ENCODE measurements at places on chromosomes 3 and 15.

DNA sequence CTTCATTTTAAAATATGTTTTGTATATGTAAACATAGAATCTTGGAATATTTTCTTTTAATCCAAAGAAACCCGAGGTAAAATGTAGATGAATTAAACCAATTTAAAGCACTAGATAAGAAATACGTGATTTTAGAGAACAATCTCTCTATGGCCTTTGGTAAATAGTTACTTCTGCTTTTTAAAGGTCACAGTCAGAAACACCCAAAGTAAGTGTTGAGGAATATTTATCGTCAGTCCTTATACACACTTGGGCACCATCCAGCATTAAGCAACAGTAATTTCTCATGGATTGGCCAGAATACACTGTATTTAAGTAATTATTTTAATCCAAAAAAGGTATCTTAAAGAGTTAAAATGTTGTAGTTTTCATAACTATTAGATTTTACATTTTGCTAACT, 713.2 kb downstream of the NLGN1 start:
- no peak for DNase-seq

DNA sequence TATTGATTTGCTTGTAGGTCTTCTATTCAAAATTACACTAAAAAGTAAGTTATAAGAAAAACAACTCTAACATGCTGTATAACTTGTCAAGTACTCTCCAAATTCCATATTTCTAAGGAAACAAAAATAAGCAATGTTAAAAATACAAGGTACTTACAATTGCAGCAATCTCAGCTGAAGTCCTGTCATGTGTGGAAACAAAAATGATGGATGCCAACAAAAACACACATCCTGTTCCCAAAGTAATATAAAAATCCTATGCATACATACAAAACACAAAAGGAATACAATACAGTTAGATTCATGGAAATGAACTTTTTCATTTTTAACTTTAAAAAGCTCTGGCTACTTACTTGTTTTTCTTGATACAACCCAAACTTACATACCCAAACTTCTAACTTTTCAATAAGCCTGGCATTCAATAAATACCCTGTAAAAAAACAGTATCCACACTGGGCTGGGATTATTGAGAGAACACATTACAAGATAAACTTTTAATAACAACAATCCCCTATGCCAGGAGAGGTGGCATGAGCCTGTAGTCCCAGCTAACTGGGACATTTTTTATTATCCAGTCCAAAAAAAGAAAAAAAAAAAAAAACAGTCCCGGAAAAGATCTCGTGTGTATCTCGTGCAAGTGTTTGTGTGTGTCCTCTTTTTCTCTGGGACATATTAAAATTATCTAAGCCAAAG, 14.7 kb downstream of the CMTM6 start:
- DNase-seq = no peak

DNA sequence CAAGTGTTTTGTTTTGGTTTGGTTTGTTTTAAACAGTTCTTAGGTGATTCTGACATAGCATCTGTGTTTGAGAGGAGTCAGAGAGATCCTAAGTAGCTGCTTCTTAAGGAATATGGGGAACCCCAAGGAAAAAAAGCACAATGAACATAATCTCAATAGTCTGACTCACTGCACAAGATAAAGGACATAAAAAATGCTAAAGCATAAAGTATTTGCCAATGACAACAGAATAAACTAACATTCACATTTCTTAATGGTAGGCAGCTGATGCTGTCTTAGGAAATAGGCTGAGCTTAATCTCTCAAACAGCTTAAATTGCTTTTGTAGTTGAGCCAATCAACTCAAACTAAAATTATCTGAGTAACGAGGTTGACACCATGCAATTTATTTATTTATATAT, 2.9 kb downstream of the NCEH1 start:
- DNase-seq = no peak

GRCh38 chr3:113498221-113499005, 16.5 kb downstream of the SPICE1 start:
- no peak for DNase-seq

DNA sequence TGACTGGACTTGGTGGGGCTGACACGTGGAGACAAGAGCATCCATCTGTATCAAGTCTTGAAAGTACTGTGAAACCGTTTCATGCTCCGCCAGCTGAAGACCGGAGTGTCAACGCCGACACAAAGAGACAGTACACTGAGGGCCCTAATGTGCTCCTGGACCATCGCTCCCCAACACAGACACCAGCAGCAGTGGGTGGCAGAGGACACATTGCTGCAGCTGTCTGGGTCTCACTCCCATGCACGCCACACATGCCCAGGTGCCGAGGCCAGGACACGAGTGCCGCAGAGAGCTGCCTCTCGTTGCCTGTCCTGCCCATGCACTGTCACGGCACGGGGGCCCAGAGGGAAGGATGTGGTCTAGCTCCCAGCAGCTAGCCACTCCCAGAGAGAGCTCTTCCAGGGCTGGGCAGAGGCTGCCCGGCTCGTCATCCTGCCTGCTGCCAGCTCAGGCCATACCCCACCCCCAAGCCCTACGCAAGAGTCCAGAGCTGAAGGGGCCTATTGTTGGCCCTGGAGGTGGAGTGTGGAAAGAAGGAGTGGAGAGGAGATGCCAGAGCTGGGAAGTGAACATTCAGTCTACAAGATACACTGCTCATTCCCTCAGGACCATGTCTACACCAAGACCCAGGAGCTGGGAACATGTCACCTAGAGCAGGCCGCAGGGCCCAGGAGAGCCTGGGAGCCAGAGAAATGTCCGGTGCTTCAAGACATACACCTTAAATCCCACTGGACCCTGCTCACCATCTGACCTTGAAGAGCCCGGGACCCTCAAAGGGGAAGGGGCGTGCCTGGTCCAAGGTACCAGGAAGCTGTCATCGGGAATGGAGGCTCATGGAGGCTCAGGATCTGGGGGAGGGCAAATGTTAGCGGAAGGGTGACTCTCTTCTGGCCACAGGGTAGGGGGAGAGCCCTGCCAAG, 7.7 kb downstream of the TNK2 start:
- no peak for DNase-seq

GRCh38 chr15:64515196-64515595, 54.8 kb downstream of the ZNF609 start:
- peak; percentile 31 for DNase-seq

GRCh38 chr3:122356402-122356801, 26.6 kb downstream of the MIX23 start:
- DNase-seq = peak; percentile 46

DNA sequence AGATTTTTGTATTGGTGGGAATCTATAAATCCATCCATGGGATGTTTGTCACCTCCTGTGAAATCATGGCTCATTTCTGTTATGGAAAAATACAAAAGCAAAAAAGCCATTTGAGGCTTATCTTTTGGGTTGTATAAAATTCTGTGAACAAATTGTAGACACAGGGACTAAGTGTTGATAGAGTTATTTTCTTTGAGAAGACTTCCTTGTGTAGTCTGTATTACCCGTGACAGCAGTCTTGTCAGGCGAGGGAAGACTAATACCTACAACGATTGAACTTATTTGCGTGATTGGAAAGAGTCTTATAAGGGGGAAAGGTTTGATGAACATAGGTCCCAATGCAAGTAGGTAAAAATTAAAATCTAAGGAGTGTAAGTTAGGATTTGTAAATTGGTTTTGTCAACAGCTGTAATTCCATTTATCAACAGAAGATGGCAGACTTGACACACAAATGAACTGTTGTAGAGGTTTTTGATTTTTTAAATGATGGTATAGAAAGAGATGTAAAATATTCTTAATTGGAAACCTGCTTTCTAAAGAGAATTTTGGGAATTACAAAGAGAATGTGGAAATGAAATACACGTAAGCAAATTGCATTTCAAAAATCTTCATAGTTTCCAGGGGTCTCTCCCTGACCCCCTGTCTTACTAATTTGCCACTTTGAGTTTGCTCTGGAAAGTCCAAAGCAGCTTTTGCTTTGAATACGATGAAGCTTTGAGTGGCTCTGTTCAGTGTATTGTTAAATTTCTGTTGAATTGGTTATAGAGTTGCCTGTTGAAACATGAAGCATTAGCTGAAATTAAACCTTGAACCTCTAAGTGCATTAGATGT, 33.2 kb downstream of the SLC25A26 start:
- peak; percentile 21 for DNase-seq

DNA sequence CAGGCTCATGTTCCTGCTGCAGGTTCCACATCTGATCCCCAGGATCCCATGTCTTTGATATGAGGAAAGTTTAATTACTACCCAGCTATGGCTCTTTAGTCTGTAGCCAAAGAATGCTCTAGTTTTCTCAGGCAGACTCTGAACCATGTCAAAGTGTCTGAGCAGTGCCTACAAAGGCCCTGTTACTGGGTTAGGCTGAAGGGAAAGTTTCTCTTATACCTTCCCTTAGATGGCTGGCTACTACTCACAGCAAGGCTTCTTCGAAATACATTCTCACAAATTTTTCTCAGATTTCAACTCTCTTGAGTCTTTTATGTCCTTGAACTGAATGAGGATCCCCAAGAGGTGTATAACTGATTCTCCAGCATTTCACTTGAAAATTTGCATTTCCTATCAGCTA, 102.4 kb downstream of the NR1D2 start:
- no peak for DNase-seq

- no peak for DNase-seq
These were observed 120.0 kb upstream of the MRPL3 start for GRCh38 chr3:131622726-131623125.

GRCh38 chr3:113231827-113232253, 20.5 kb downstream of the BOC start:
- peak; percentile 67 for DNase-seq

GRCh38 chr3:168876346-168877035, 780.8 kb upstream of the GOLIM4 start:
- DNase-seq = no peak

GRCh38 chr3:69283496-69283895, 102.4 kb downstream of the FRMD4B start:
- no peak for DNase-seq

GRCh38 chr15:58487041-58487723, 55.4 kb downstream of the LIPC start:
- no peak for DNase-seq

GRCh38 chr3:184567946-184568559, 6.5 kb downstream of the EPHB3 start:
- DNase-seq = no peak

DNA sequence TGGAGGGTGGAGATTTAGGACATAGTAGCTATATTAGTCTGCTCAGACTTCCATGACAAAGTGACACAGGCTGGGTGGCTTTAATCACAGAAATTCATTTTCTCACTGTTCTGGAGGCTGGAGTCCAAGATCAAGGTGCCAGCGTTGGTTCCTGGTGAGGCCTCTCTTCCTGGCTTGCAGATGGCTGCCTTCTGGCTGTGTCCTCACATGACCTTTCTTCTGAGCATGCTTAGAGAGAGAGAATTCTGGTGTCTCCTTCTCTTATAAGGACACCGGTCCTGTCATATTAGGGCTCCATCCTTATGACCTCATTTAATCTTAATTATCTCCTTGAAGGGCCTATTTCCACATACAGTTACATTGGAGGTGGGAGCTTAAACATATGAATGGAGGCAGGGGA, 14.9 kb upstream of the SHC4 start:
- DNase-seq = no peak

- DNase-seq = no peak
These were observed 26.7 kb downstream of the PLD1 start for GRCh38 chr3:171783626-171784025.

DNA sequence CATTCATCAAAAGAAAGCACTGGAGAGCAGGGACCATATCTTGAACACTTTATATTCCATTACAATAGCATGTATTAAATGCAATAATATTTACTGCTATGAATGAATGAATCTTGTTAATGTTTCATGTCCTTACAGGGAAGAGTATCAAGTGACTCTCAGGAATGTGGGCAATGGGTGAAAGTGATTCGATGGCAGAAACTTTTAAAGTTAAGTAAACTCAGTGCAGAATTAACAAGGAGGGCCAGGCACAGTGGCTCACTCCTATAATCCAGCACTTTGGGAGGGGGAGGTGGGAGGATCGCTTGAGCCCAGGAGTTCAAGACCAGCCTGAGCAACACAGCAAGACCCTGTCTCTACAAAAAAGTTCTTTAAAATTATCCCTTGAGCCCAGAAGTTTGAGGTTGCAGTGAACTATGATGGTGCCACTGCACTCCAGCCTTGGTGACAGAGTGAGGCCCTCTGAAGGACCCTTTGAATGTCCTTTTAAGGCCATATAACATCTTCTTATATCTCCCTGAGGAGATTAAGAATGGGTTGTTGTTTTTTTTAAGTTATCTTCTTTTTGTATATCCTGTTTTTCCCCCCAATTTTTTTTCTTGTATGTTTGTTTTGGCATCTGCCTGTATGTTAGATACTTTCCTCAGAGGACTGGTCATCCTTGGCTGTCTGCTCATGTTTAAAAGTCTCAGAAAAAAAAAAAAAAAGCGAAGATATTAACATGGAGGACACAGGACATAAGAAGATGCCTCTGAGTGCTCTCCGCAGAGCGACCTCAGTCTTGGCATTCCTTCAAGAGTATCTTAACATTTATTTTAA, 9.6 kb upstream of the FSIP1 start:
- DNase-seq = no peak

DNA sequence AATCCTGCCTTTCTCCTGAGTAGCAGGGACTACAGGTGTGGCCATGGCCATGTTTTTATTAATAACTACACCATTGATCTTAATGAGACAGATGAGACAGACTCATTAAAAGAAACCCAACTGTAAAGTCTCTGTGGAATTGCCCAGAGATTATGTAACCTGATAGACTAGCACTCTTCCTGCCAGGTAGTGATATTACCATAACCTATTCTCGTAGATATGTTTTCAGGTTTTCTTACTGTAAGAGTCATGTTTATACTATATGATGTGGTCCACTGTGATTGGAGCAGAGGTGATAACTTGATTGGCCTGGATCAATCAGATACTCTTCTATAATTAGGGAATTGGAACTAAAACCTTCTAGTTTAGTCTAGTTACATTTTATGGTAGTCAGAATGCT, 93.7 kb downstream of the NFKBIZ start:
- DNase-seq = no peak

GRCh38 chr15:64897345-64897985, 14.2 kb upstream of the ANKDD1A start:
- no peak for DNase-seq

DNA sequence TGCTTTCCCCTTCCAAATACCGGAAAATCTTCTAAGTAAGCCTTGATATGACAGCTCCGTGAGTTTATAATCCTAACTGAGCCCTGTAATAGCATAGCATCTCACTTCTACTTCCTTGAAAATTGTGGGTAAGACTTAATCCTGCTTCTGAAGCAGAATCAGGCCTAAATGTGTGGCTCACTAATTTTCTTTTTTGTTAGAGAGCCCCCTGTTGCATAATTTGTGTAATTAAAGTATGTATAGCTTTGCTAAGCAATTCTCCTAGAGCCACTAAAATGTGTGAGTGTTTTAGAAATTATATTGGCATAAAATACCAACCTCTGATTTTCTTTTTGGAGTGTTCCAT, 304.4 kb downstream of the FGF12 start:
- no peak for DNase-seq

GRCh38 chr15:54082836-54083492, 104.7 kb downstream of the UNC13C start:
- DNase-seq = peak; percentile 69

- DNase-seq = no peak
These were observed 82.8 kb upstream of the CDV3 start for GRCh38 chr3:133490468-133491351.

- no peak for DNase-seq
These were observed 679 bp upstream of the MYD88 start for GRCh38 chr3:38137615-38138348.

GRCh38 chr3:187085933-187086332, 53.4 kb downstream of the RPL39L start:
- no peak for DNase-seq

Measured in iPS-NIHi11 (cell line).